Fibroblast of the aortic adventitia (primary cell): ENCODE measurements at places on chromosomes 13 and 19. TPM values are rescaled to one million over a fixed set of nuclear protein-coding genes. Genes with fewer than 3 reads are reported as not detected.

DNA sequence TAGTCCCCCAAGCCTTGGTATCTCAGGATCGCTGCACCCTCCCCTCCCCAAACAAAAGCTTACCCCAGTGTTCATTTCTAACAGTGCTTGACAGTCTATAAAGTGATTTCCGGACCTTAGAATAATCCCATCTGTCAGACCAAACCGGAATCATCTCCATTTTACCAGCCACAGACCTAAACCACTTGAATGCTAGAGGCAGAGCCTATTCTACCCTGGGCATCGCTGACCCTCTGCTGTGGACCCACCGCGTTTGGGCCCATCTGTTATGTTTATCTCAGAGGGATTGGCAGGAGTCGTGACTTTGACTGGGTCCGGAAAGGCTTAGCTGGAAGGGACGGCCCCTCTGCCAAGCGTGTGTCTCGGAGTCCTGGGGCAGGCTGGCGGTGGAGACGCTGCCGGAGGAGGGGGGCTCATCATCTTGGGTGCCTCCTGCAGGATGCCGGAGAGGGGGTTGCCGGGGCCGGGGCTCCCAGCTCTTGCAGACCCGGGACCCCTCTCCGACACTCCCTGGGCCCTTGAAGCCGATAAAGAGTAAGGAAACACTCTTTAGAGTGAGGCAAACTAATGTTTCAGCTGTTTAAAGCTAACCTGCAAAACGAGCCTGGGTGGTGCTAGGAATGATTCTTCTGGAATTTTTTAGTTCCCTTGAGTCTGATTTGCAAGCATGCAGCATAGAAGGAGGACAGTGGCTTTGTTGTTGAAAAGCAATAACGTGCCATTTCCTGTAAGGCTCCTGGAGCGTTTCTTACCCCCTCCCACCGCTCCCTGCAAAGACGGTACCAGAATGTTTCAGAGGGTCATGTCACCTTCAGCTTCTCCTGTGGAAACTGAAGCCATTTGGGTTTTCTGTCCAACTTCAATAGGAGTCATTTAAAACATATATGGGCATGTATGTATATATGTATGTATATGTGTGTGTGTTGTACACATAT, 1.3 kb downstream of the SLC25A42 start:
- DNase-seq, result no peak

GRCh38 chr13:42110410-42111155, 62.1 kb downstream of the DGKH start:
- DNase-seq, result peak; percentile 90

SLITRK6 gene
- total RNA-seq, result 0.18 and 0.57 TPM in 2 replicates

GRCh38 chr13:109182777-109183465, 553.5 kb downstream of the MYO16 start:
- no peak for DNase-seq

GRCh38 chr13:104683789-104684188, 1617.6 kb upstream of the SLC10A2 start:
- no peak for DNase-seq

CACNG8 gene
- 0.41 and 0.45 TPM in 2 replicates for total RNA-seq

SBNO2 gene
- 18.5 and 41.2 TPM in 2 replicates for total RNA-seq

DNA sequence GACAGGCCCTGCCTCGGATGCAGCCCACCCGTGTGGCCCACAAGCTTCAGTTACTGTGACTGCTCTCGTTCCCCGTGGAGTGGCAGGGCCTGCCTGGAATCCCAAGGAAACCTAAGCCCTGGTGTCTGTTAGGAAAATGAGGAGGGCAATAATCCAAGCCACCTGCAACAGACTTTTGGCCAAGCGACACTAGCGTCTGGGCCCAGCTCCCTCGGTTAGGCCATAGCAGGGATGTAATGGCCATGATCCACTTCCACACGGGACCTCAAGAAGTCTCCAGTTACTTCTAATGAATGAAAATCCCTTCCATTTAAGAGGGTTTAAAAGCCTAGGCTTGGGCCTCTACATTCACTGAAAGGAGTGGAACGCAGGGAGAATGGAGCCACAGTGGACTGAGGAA, 8.9 kb downstream of the ZC3H4 start:
- no peak for DNase-seq

DNA sequence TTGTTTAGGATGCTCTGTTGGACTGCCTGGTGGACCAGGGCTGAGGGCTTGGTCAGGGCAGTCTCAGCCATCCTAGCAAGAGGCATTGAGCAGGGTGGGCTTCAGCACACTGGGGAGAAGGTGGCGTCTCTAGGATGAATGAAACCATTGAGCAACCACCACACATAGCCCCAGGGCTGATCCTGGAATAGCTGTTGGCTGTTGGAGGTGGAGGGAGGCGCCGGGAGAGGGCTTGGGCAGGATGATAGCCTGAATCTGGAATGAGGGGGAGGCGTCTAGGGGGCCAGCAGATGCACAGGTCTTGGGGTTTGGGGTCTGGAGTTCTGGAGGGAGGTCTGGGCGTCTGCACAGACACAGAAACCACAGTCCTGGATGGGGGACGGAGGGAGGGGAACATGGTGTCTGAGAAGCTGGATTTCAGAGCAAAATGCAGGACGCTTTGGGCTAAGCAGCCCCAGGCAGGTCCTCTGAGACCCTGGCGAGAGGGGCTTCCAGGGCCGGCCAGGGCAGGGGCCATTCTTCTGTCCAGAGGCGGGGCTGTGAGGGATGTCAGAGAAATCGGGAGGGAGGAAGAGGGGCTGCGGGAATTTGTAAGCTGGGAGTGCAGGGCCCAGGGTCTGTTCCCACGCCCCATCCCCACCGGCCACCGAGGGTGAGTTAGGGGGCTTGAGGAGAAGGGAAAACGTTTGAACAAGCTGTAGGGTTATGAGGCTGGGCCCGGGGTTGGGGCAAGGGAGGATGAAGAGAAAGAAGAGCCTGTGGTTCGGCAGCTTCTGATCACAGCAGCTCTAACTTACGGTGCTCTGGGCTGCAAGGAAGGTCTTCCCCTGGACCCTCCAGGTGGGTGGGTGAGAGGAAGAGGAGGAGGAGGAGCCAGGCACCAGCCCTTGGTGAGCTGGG, 5.2 kb downstream of the TRAPPC5 start:
- DNase-seq, result no peak
